Renal cortex interstitium (tissue), 15 donors: ENCODE measurements at places on chromosomes 2 and 18. TPM values are rescaled to one million over a fixed set of nuclear protein-coding genes. Genes with fewer than 3 reads are reported as not detected.

Gene GPR35
- polyA plus RNA-seq = 1.7 TPM

Gene RNF25
- polyA plus RNA-seq = 47.2 TPM

Gene SLC9A4
- 8.2 TPM for polyA plus RNA-seq

DNA sequence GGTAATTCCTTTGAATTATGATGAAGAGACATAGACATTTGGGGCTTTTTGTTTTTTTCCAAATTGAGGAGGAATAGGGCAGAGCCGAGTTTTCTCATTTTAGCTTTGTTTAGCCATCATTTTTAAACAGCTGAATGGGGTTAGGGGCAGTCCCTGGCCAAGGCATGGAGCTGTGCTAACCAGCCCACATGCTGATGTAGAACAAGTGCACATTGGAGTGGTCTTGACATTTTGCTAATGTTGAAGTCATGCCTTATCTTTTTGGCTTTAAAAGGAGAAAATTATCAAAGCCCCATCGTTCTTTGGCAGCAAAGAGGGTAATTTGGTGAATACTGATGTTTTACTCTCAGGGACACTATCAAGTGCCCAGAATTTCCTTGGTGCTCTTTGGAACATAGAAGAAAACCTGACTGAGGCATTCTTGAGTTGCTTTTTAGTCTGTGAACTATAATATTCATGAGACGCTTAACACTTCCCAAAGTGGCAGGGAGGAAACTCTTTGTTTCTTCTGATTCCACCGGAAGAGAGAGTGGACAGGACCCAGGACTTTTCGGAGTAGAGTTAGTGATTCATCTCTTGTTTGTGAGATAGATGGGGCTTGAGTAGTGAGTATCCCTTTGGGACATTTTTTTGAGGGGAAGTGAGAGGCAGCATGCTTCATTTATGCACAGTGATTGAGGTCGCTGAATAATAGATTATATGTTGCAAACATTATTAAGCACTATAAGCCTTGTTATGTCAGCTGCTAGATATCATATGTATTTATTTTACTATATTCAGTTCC lies 45.0 kb downstream of the MTA3 start:
- no peak for DNase-seq

DNA sequence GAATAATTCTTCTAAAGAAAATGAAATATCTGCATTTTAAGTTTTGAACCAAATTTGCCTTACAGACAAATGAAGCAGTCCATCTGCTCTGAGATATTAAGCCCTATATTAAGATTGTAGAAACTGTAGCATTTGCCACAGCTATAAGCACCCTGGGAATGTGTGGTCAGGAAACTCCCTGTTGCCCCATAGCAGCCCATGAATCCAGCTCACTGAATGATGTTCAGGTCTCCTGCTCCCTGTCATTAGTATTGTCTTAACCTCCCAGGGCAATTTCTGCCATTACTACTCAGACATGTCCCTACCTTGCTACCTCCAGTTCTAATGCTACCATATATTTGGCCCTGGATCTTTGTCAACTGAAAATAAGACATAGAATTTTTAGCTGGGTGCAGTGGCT lies 41.1 kb downstream of the CDK15 start:
- no peak for DNase-seq

DNA sequence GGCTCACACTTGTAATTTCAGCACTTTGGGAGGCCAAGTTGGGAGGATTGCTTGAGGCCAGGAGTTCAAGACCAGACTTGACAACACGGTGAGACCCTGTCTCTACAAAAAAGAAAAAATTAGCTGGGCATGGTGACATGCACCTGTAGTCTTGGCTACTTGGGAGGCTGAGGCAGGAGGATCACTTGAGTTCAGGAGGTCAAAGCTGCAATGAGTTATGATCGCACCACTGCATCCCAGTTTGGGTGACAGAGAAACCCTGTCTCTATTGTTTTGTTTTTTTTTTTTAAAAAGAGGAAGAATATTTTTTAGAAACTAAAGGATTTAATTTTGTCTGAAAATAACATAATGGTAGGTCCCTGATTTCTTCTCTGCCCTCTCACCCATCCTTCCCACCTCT lies 79.4 kb upstream of the TMEM200C start:
- DNase-seq = no peak
